ENCODE measurements at places on chromosomes 4 and X. TPM values are rescaled to one million over a fixed set of nuclear protein-coding genes. Genes with fewer than 3 reads are reported as not detected.

RNF128 gene
- not detected for total RNA-seq

CFAP99 gene
- not detected for total RNA-seq

CXorf65 gene
- 20.0 TPM for total RNA-seq

HSD17B13 gene
- 0.16 TPM for total RNA-seq

PLP1 gene
- not detected for total RNA-seq

ZNF711 gene
- 1.1 TPM for total RNA-seq

DUSP21 gene
- total RNA-seq, result not detected

SSX4 gene
- total RNA-seq, result not detected

LRAT gene
- total RNA-seq, result not detected

MAGEC2 gene
- total RNA-seq, result not detected

BGN gene
- not detected for total RNA-seq

KIF4A gene
- total RNA-seq, result 22.3 TPM

VSIG4 gene
- total RNA-seq, result not detected

GPR78 gene
- total RNA-seq, result not detected

GRCh38 chrX:85499400-85499799, 119.9 kb upstream of the POF1B start:
- DNase-seq, result no peak

DNA sequence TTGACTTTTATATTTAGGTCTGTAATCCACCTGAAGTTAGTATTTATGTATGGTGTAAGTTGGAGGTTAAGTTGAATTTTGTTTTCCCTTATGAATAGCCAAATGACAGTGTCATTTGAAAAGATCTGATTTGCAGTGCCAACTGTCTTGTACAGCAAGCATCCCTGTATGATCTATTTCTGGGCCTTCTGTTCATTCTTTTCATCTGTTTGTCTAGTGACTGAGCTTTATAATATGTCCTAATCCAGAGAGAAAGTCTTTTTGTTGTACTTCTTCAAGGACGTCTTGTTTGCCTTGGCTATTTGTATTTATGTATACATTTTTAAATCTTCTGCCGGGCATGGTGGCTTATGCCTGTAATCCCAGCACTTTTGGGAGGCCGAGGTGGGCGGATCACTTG, 39.6 kb downstream of the CDKL5 start:
- no peak for DNase-seq

GRCh38 chrX:136671006-136671610, 23.1 kb downstream of the CD40LG start:
- DNase-seq, result no peak

- no peak for DNase-seq
Measured at GRCh38 chr4:41744572-41745291, 3.8 kb downstream of the PHOX2B start.

- no peak for DNase-seq
Measured at GRCh38 chr4:183399126-183399522, 45.3 kb upstream of the CDKN2AIP start.

DNA sequence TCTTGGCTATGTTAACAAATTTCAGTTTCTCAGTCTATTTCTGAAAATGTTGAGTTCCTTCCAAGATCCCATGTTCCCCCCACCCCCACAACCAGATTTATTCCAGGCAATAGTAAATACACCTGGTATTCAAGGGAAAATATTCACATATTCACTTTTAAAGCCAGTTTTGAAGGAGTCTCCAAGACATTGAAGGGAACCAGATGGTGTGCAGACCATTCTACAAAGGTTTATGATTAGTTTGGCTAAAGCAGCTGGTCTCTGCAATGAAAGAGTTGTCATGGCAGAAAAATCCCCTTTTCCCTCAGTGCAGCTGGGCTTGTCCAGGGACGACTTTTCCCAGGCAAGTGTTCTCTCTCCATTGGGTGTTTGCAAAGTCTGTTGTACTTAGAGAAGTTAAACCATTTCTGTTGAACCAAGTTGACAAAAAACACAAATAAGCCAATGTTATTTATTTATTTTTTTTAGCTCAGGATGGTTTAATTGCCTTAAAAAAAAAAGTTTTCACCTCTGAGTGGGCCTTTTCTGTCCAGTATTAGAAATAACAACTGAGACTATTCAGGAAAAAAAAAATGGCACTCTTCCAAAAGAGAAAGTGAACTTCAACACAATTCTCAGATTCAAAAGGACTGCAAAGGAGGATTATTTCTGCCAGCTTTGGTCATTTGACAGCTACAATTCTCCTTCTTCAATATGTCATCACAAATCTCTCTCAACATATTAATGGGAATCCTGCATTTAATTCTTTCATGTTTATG, 410.6 kb downstream of the IL1RAPL1 start:
- no peak for DNase-seq

DNA sequence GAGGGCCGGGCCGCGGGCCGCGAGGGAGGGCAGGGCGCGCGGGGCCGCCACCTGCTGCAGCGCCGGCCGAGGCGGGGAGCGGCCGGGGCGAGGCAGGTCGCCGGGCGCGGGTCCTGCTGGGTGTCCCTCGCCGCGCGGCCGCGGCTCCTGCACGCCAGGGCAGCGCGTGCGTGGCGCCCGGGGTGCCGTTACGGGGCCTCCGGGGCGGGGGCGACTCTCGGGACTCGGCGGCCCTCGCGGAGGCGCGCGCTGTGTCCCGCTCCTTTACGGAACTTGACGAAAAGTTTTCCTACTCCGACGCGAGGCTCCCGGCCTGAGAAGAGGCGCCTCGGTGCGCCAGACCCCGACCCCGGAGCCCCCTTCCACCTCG, 329 bp downstream of the TBC1D14 start:
- DNase-seq, result peak; percentile 57

DNA sequence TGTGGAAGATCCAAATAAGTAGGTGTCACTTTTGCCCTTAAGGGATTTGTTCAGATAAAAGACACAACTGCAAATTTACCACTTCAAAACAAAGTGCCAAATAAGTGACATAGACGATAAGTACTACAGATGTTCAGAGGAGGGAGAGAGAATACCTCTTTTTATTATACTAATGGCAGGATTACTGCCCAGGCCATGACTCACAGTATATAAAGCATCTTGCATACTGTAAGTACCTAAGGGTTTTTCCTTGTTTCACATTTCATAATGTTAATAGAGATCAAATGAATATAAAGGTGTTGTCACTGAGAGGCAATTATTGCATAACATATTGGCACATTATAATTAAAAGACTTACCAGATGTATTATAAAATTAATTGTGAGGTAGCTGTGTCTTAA, 46.4 kb downstream of the PTPN13 start:
- DNase-seq, result no peak

GRCh38 chr4:17012451-17012850, 114.0 kb upstream of the LDB2 start:
- DNase-seq, result no peak

DNA sequence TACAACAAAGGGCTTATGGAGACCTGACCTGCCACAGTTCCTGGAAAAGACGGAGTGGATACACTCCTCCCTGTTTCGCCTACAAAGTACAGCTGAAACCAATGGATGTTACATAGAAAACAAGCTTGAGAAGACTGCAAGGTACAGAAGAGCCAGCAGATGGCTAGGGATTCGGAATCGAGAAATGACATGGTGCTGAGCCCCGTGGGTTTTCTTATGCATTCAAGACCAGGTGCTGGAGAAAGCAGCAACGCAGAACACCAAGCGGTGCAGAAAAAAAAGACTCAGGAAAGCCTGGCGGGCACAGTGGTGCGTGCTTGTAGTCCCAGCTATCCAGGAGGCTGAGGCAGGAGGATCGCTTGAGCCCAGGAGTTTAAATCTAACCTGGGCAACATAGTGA, 13.8 kb downstream of the TIMM17B start:
- DNase-seq, result no peak

- DNase-seq, result peak; percentile 7
Measured at GRCh38 chr4:155972098-155972497, 18.4 kb upstream of the CTSO start.

GRCh38 chrX:104935581-104935980, 284.9 kb downstream of the TEX13A start:
- no peak for DNase-seq

DNA sequence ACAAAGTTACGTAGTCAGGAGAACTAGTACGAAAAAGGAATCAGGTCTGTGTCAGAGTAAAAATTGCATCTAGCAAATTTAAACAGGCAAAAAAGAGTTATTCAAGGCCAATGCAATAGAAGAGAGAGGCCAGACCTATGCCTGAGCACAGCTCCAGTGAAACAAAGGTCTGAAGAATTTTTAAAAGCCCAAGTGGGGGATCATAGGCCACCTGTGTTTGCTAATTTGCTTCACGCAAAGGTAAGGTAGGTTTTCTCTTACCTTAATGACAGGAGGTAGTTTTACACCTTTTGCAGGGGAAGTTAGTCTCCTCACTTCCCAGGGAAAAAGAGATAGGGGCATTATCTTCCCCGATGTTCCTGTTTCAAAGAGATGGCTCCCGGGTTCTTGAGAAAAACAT, 448.6 kb upstream of the TECRL start:
- DNase-seq, result no peak

GRCh38 chr4:1244978-1245471, 3.9 kb downstream of the CTBP1 start:
- no peak for DNase-seq

GRCh38 chr4:41095192-41095872, 119.0 kb downstream of the APBB2 start:
- DNase-seq, result no peak
